CD8-positive, alpha-beta T cell (primary cell): ENCODE measurements at places on chromosomes 3 and 15.

- no peak for DNase-seq
Observed at GRCh38 chr3:189947948-189948723, 172.6 kb downstream of the P3H2 start.

DNA sequence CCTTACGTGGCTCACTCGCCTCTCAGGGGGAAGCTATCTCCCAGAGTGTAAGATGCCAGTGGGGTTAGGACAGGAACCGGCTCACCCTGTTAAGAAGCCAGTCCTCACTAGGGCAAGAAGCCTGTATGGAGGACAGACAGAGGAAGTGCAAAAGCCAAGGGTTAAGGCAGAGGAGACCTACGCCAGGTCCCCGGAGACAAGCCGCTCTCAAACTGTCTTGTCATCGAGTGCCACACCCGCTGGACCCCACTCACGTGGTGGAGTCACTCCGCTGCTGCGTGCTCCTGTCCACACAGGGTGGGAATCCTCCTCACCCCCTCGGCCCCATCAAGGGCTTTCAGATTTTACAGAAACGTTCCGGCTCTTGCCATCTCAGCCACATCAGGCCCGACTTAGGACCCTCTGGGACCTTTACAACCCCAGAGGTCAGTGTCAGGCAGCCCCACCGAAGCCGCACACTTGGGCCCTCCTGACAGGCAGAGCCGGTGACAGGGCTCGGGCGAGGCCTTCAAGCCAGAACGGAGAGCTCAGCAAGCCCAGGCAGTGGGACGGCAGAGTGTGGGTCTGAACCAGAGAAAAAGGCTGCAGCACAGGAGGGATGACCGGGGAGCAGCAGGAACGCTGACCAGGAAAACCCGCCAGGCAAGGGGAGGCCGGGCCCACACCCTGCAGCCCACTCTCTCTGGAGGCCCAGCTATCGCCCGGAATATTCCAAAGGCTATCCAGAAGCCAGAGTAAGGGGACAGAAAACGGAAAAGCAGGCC, 61.7 kb downstream of the XXYLT1 start:
- no peak for DNase-seq

DNA sequence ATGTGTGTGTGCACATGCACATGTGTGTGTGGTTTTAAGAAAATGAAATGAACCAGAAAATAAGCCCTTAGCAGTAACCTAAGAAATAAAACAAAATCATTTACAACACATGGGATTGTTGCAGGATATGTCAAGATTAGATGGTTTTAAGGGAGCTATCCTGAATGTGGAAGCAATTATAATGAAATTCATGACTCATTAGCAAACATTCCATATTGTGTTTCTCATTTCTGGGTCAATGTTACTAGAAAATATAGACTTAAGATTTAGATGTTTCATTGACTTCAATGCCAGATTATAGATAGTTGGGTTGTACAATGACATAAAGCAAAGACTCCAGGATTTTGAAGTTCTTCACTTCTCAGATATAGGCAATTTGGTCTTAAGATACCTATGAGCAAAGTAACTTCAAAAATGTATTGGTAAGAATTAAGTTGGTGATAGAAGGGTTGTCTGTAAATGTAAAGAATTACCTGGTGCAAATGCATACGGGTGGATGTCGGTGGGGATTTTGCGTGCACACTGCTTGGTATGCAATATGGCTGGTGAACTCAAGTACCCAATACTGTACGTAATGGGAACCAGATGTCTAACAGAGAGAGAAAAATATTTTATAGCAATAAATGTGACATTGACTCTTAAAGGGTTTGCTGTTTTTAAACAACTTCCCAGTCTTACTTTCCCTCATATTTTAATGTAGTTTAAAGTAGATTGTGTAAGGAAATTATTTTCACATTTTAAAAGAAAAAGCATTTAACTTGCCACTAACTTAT, 53.9 kb upstream of the NR2F2 start:
- no peak for DNase-seq

DNA sequence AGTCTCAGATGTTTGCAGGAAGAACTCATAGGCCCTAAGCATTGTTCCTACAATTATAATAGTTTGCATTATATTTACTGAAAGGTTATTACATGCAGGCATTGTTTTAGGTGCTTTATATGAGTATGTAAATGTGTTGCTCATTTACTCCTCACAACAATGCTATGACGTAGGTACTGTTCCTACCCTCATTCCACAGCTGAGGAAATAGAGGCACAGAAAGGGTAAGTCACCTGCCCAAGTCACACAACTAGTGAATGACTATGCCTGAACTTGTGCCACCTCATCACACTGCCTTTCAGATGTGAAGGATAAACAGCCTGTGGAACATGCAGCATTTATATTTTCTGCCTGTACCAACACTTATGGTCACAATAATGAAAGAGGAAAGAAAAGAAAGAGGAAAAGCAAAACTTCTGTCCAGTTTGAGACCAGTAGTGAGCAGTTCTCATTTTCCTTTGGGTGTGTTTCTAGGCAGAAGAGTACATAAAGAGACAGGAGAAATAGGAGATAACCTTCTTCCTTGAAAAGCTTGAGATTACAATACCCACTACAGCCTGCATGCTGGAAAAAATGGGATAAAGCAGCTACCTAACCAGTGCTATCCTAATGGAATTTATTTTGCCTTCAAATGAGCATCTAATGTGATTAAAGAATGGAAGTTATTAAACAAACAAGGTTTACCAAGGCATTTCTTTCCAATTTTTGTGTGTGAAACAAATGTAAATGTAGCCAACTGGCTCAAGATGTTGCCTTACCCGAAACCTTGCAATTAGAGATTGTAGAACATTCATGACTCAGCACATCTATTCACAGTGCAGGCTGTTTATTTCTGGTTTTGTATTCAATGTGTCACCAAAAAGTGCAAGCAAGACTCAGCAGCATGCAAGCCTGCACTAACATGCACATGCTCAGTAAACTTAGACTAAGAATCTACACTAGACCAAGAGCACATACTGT, 20.5 kb upstream of the ENTPD3 start:
- no peak for DNase-seq

DNA sequence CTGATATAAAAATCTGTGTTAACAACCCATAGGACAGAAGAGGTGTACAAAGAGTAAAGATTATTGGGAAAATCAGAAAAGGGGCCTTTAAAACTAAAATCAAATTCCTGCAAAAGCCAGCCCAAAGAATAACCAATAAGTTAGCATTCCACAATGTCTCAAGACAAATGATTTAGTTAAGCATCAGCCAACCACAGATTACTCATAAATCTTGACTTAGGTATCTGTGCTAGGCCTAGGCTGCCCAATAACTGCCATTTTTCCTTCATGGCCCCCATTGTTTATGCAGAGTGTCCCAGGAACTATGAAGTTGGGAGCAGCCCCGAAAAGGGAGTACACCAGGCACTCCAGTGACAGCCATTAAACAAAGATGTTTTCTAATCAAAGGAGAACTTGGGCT, 7.4 kb downstream of the TRANK1 start:
- no peak for DNase-seq

- no peak for DNase-seq
Observed at GRCh38 chr3:86743233-86743632, 247.7 kb downstream of the VGLL3 start.

DNA sequence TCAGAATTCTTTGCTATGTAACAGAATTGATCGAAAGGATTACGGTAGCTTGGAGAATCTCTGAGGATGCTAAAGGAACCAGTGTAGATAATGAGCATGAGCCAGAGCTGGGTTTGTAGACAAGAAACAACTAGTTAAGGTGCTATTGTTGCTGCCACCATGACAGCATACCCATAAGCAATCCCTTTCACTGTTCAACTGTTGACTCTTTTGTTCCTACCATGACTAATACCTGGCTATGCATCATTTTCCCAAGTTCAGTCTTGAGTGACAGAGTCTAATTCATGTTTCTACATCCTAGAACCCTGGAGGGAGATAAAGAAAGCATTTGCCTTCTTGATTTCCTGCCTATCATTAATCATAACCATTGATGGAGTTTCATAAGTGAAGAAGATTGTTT, 600.3 kb downstream of the OTOL1 start:
- DNase-seq, result no peak

DNA sequence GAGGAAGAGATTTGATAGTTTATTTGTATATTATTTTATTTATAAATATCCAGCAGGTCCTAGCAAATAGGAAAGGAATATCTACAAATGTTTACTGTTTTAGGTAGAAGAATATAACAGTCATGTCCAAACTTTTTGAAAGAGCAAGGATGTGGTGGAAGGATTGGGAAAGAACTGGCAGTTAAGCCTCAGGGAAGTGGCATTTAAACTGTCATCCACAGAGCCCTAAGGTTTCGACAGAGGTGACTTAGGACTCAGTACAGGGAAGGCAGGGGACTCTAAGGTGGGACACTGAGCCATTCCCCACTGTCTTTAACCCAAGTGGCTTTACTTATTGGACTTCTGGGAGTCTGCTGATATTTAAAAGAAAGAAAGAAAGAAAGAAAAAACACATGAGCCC, 11.8 kb upstream of the TMEM87A start:
- no peak for DNase-seq

DNA sequence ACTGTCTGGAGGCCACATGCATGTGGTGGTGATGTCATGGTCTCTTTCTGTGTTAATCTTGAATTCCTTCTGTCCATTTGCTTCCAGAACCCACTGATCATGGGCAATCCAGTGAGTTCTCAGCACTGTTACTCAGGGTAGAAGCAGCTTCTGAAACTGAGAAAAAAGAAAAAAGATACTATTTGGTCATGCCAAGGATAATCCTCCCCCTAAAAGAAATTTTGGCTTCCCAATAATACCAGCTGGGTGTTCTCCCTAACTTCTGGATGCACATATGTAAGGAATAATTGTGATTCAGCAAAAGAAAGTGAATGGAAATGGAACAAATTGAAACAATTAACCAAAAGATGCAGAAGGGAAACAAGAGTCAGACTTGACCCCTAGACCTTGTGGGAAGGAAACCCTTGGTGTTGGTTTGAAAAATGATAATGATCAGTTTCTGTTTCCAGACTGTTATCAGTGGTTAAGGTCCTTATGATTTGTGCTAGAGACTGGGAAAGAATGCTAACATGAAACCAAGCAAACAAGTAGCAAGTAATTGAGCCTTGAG, 92.3 kb downstream of the RBMS3 start:
- no peak for DNase-seq

- DNase-seq, result no peak
Observed at GRCh38 chr3:149487598-149488197, 13.2 kb downstream of the TM4SF4 start.

GRCh38 chr3:134419960-134420321, 45.7 kb upstream of the AMOTL2 start:
- DNase-seq, result no peak

- no peak for DNase-seq
Observed at GRCh38 chr15:80015156-80015555, 44.2 kb upstream of the BCL2A1 start.

DNA sequence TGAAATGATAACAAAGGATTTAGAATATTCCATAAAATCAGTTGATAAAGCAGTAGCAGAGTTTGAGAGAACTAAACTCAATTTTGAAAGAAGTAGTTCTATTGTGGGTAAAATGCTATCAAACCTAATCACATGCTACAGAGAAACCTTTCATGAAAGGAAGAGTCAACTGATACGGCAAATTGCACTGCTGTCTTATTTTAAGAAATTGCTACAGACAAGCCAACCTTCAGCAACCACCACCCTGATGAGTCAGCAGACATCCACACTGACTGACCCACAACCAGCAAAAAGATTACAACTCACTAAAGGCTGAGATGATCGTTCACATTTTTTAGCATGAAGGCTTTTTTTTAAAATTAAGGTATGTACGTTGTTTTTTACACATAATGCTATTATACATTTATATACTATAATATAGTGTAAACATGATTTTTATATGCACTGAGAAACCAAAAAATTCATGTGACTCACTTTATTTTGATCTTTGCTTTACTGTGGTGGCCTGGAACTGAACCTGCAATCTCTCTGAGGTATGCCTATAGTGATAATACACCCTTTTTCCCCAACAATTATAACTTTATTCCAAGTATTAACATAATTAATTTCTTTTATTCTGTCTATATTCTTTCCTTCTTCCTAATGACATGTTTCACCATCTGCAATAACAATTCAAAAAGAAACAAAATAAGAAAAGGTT, 109.9 kb downstream of the TBC1D5 start:
- no peak for DNase-seq

DNA sequence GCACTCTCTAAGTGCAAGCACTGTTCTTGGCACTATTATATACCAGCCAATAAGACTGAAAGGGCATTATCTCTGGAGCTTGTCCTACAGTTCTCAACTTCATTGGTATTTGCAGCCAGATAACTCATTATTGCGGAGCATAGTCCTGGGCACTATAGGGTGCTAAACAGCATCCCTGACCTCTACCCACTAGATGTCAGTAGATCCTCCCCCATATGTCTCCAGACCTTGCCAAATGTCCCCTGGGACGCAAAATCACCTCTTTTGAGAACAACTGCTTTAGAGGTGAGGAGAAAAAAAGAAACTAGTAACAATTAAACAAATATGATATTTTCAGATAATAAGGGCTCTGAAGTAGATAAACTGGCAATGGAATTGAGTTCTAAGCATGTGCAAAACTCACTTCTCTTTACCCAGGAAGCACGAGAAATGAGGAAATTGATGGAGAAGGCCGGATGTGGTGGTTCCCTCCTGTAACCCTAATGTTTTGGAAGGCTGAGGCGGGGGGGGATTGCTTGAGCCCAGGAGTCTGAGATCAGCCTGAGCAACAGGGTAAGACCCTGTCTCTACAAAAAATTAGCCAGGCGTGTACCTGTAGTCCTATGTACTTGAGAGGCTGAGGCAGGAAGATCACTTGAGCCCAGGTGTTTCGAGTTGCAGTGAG, 61.4 kb downstream of the FRMD4B start:
- peak; percentile 17 for DNase-seq

- no peak for DNase-seq
Observed at GRCh38 chr15:63948971-63949370, 97.3 kb downstream of the DAPK2 start.

- no peak for DNase-seq
Observed at GRCh38 chr3:143831994-143832393, 16.3 kb downstream of the SLC9A9 start.

GRCh38 chr3:183098536-183099025, 715 bp downstream of the MCCC1 start:
- no peak for DNase-seq

DNA sequence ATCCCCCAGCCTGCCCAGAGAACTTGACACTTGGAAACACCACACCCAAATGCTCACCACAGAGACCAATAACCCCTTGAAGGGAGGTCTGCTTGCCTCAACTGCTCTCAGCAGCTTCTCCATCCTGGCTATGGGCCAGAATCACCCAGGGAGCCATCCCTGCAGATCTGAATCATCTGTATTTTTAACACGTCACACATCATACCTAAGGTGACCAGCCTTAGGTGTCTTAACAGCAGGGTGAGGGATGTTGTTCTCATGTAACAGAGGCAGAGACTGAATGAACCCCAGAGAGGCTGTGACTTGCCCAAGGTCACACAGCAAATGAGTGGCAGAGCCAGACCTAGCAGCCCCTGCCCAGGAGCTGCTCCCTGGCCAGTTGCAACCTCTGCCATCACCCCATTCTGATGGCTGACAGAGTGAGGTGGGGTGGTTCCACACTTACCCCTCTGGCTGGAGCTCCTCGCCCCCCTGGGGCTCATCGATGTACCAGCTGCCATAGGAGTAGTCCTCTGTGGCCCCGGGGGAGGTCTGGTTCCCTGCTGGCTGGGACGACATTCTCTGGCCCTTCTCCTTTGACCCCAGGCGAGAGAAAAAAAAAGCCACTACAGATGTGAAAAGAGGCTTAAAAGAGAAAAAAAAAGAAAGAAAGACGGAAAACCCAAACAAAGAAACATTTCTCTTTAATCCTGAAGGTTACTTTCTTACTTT, 722 bp downstream of the STRA6 start:
- no peak for DNase-seq
